ENCODE measurements at places on chromosomes 4 and X. TPM values are rescaled to one million over a fixed set of nuclear protein-coding genes. Genes with fewer than 3 reads are reported as not detected.

The MAGEB2 gene
- total RNA-seq: not detected

The SPINK2 gene
- total RNA-seq: not detected

The TDO2 gene
- total RNA-seq: 0.11 TPM

The NRK gene
- not detected for total RNA-seq

The HEPH gene
- total RNA-seq: 5.8 TPM

The ZNF157 gene
- total RNA-seq: not detected

The GAB3 gene
- 0.95 TPM for total RNA-seq

The SHOX gene
- not detected for total RNA-seq

- H3K4me1 ChIP-seq: 0 out of 2 replicates have a peak, but pooled peaks cover 7% of the 10 kb centered on the region
- DNase-seq: no peak
- 0 out of 2 replicates have a peak, but pooled peaks cover 4% of the 10 kb centered on the region for H3K27me3 ChIP-seq
- no peak overlapping the region for H3K4me3 ChIP-seq
Observed at GRCh38 chr4:153063490-153063889, 127.4 kb downstream of the FHDC1 start.

DNA sequence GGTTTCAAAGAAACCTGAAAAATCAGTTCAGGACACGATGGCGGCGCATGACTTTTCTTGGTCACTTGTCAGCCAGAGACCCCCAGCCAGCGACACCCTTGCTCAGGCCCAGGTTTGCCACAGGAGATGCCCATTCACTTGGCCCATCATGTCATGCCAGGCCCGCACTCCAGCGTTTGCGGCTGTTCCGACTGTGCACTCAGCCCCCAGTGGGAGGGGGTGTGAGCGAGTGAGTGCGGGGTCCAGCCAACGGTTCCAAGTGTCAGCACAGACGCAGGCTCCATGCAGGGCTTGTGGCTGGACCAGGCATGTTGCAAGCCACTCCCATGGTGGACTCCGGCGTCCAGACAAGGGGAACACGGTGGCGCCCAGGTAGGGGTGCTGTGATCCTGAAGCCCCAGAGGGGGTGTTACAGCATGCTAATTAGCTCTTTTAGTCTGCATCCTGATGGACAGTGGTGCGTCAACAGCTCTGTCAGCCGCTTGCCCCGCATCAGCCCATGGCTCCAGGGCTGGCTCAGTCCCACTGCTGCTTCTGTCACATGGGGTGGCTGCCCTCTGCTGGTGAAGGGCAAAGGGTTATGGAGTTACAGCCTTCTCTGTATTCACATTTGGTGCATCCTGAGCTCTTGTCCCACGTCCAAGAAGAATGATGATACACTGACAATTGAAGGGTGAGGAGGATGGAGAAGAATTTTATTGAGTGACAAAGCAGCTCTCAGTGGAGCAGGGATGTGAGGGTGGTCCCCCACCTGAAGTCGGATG is 3.7 kb upstream of the MAEA start:
- H3K36me3 ChIP-seq: no peaks in the 10 kb centered on the region
- H3K4me3 ChIP-seq: no peak overlapping the region
- H3K27me3 ChIP-seq: no peaks in the 10 kb centered on the region
- DNase-seq: no peak
- H3K27ac ChIP-seq: no peak overlapping the region

- no peak overlapping the region for H3K27ac ChIP-seq
- no peak for DNase-seq
- no peaks in the 10 kb centered on the region for H3K4me1 ChIP-seq
- H3K27me3 ChIP-seq: no peaks in the 10 kb centered on the region
- no peaks in the 10 kb centered on the region for H3K36me3 ChIP-seq
Observed at GRCh38 chrX:9494771-9495170, 29.9 kb downstream of the TBL1X start.

- H3K4me3 ChIP-seq: no peak overlapping the region
- no peak overlapping the region for H3K27ac ChIP-seq
- no peaks in the 10 kb centered on the region for H3K27me3 ChIP-seq
- H3K36me3 ChIP-seq: no peaks in the 10 kb centered on the region
- DNase-seq: no peak
Observed at GRCh38 chr4:113987382-113987941, 8.0 kb upstream of the ARSJ start.

DNA sequence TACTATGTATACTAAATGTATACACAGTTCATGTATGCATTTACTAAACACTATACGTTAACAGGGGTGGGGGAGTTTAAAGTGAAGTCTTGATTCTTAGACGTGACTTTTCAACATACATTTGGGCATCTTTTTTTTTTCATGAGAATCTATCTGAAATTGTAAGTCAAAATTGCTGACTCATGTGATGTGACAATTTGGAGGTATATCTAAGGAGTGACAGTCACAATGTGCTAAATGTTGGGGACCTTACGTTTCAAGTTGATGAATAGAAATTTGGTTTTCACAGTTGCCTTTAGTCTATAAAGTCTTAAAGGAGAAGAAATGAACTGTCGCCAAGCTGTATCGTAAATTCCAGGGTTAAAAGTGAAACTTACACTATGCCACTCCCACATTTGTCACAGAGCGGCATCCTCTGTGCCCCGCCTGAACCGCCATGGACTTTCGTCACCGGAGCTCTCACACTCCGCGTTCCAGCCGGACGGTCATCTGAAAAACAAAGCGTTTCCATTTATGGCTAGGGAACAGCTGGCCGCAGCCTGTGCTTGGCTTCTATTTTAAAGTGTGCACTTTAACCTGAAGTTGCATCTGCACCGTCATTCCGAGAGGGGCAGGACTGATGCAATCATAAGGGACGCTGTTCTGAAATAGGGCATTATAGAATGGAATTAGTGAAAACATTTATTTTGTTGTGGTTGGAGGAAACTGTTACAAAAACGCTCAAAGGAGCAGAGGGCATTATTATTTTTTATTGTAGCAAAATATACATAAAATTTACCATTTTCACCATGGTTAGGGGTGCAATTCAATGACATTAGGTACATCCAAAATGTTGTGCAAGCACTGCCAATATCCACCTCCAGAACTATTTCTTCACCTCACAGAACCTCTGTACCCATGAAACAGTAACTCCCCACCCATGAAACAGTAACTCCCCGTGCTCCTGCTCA is 30.9 kb downstream of the PDLIM3 start:
- H3K27ac ChIP-seq: no peak overlapping the region
- H3K36me3 ChIP-seq: peaks cover 29% of the 10 kb centered on the region
- H3K4me1 ChIP-seq: no peaks in the 10 kb centered on the region
- no peaks in the 10 kb centered on the region for H3K27me3 ChIP-seq
- H3K4me3 ChIP-seq: no peak overlapping the region

DNA sequence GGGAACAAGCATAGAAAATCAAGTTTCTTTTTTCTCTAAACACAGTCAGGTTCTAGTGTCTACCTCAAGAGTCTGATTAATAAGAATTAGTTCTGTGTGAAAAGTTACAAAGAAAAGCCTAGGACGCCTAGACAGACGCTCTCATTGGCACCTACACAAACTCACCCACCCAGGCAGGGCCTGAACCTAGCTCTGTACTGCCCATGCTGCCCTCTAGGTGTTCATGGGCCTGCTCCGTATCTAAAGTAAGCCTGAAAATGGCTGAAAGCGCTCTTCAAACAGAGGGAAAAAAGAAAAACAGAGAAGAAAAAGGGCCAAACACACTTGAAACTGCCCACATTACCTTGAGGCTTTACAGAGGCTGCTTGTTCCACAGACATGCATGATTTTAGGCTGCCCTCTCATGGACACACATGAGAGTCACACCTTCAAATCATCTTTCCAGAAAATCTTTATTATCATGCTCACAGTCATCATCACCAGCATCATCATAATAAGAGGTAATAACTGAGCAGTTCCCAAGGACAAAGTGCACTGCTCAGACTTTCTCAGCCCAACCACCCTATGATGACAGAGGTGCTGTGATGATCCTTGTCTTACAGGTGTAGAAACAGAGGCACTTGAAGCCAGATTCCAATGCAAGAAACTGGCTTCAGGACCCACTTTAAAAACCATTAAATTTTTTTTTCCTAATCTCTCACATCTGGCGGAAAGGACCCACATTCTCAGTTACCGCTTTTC is 49.6 kb downstream of the MAP7D2 start:
- H3K27ac ChIP-seq: no peak overlapping the region
- H3K4me1 ChIP-seq: 0 out of 2 replicates have a peak, but pooled peaks cover 4% of the 10 kb centered on the region
- no peaks in the 10 kb centered on the region for H3K36me3 ChIP-seq
- no peaks in the 10 kb centered on the region for H3K27me3 ChIP-seq

DNA sequence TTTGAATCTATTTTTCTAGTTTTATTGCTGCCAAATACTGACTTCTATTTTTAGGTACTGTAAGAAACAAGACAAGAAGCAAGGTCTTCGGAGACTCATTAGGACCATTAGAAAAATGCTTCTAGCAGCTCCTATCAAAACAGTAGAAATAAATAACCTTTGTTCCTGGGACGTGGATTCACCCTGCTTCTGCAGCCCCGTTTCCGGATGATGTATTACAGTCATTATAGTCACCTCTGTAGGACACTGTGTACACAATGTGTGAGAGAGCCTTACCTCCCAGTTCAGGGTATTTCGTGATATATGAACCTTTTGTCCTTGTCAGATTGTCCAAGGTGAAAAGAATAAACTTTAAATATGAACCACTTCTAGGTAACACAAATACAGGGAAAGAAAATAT is 484.0 kb upstream of the TECRL start:
- H3K36me3 ChIP-seq: no peaks in the 10 kb centered on the region
- H3K4me1 ChIP-seq: no peaks in the 10 kb centered on the region
- H3K4me3 ChIP-seq: no peak overlapping the region
- DNase-seq: no peak
